Body of pancreas (tissue), 4 donors: ENCODE measurements at places on chromosomes 3 and 15.
A peak's percentile ranks its signal among the peaks of the same experiment; 100 is the strongest.

DNA sequence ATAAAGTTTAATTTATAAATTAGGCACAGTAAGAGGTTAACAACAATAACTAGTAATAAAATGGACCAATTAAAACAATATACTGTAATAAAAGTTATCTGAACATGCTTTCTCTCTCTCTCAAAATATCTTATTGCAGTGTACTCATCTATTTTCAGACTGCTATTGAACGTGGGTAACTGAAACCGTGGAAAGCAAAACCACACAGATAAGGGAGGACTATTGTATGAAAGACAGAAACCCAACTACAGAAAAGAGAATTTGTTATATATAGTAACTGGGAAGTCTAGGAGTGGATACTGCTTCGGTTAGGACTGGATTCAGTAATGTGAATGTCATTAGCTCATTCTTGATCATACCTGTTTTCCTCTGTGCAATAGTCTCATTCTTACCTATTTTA is 119.3 kb upstream of the DAZL start:
- DNase-seq: no peak

DNA sequence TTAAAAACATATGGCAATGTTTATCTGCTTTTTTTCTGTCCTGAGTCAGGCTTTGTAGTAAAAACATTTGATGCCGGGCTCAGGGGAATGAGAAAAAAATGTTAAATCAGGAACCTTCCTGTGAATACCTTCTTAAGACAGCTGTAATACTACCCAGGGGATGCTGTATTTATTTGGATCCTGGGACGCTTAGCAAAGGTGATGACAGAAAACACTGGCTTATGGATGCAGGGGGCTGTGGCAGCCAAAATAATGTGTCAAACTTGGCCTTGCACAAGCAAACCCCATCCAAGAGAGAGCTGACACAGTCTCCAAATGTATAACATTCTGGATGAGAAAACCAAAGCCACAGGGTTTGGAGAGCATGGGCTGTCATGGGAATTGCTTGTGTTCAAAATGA is 438.2 kb upstream of the PROK2 start:
- no peak for DNase-seq

DNA sequence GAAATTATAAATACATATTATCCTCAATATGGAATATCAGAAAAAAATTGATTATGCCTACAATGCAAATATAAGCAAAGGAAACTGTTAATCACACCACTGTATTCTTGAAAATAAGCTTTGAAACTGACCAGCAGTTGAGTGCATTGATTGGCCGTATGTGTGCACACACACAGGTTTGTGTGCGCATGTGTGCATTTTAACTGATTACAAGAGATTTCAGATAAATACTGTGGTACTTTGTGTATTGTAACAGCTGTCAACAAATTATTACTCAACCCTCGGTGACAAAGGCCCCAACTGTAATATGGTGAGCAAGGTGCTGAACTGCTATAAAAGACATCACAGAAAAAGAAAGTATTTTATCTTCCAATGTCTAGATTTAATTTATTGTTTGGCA is 1238.9 kb upstream of the ALCAM start:
- no peak for DNase-seq

GRCh38 chr3:58874248-58874741 is 175.5 kb downstream of the CFAP20DC start:
- no peak for DNase-seq

GRCh38 chr3:62558549-62559112 is 185.3 kb upstream of the FEZF2 start:
- no peak for DNase-seq

GRCh38 chr3:20527368-20527767 is 341.4 kb upstream of the SGO1 start:
- DNase-seq: no peak

GRCh38 chr3:57815036-57815435 is 58.9 kb downstream of the SLMAP start:
- DNase-seq: no peak

GRCh38 chr3:77460326-77460725 is 420.4 kb downstream of the ROBO2 start:
- DNase-seq: no peak

GRCh38 chr15:86347245-86347644 is 267.6 kb downstream of the AGBL1 start:
- DNase-seq: no peak

GRCh38 chr3:179541596-179541995 is 21.1 kb upstream of the ACTL6A start:
- no peak for DNase-seq

GRCh38 chr15:63000706-63001105 is 41.8 kb upstream of the TPM1 start:
- no peak for DNase-seq

- no peak for DNase-seq
Measured at GRCh38 chr15:50055332-50055731, 63.7 kb downstream of the ATP8B4 start.

DNA sequence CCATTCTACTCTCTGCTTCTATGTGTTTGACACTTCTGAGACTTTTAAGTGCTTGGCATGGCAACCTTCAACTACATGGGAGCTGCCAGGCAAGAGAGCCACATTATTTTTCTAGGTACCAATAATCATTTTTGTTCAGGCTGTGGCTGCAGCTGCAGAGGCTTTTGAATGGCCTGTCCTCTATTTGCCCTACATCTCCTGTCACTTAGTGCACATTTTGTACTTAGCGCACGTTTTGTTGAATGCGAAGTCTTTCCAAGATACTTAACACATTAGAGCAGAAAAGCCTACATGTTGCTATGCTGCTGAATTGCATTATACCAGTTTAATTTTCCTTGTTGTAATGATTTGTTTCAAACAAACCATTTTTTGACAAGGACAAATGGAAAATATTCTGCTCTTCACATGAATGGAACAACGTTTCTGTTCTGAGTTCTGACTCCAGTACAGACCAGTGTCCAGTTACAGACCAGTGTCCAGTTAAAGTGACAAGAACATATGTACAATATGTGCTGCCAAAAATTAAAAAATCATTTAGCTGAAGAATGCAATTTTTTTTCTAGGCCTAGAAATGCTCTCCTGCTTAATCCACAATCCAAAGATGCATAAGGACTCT is 113.9 kb downstream of the ABI3BP start:
- no peak for DNase-seq

DNA sequence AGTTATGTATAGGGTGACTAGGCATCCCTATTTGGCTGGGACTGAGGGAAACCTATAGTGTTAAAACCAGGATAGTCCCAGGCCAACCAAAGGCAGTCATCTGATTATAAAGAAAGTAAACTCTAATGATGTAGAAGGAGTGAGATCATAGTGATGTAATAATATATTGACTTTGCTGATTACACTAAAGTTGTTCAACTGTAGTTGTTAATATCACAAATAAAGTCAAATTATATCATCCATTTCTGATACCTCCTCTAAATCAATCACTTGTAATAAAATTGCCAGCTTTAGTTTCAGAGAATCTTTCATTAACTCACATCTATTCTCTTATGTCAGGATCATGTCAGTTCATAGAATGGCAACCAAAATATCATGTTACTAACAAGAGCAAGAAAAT is 98.6 kb downstream of the FOXB1 start:
- DNase-seq: no peak

DNA sequence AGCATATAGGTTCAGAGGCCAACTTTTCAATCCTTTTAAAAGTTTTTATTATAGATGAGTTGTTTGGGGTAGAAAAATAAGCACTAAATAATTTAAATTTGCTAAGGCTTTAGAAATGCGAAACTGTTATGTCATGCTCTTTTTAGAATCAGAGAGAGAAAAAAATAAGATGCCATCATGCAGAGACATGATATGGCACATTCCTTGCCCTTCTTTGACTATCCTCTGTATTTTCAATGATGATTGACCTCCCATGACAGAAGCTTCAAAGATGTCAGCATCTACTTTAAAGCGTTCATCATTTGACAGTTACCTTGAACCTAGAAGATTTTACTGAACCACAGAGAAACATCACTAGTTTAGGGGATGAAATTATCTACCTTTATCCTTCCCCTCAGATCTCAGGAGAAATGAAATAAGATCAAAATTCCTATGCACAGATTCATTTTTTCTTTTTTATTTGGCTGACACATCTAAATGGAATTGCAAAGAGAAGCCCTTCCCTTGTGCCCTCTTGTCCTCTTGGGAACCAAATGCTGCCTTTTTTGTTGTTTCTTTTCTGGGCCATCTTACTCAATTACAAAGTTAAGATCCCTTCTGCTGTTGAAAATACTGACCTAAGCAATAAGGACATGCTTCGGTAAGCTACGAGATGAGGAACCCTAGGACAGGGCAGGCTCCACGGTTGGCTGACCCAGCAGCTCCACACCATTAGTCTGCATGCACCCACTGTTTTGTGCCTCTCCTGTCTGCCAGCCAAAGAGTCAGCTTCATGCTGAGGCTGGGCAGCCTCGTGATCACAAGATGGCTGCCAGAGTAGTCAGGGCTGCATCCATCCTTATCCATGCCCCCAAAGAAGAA is 289.7 kb upstream of the TPM1 start:
- DNase-seq: no peak

- DNase-seq: peak; percentile 79
Measured at GRCh38 chr3:149512073-149512782, 37.7 kb downstream of the TM4SF4 start.

GRCh38 chr15:82158811-82159210 is 103.7 kb downstream of the EFL1 start:
- DNase-seq: no peak

DNA sequence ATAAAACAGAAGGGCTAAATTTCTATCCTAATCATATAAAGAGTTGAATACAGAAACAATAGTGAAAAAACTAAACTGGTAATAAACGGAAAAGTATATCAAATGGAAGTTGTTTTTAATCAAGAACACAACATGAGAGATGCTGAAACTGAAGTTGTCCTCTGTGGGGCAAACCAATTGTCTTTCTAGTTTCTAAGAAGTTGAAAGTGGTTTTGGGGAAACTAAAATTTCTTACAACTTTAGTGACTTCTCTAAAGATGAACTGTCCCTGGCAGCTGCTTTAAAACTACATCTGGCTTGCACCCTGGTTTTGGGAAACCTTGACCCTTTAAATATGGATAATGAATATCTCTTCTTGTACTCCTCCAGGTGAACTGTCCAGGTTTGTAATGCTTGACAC is 155.6 kb downstream of the ADAM10 start:
- DNase-seq: no peak

DNA sequence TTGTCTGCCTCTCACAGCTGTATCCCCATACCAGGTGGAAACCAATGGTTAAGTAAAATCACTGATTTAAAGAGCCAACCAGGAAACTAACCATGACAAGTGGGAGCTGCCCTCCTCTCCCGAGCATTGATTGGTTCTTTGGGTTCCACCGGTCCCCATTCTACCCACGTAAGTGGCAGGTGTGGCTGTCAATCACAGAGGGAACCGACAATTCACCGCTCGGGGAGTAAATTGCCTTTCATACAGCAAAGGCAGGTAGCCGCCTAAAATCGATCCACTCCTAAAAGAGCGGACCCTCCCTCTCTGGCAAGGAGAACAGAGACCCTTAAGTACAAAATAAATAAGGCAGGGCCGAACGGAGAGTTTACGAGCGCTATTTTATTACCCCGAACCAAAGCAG is 1.2 kb downstream of the ERC2 start:
- peak; percentile 92 for DNase-seq

DNA sequence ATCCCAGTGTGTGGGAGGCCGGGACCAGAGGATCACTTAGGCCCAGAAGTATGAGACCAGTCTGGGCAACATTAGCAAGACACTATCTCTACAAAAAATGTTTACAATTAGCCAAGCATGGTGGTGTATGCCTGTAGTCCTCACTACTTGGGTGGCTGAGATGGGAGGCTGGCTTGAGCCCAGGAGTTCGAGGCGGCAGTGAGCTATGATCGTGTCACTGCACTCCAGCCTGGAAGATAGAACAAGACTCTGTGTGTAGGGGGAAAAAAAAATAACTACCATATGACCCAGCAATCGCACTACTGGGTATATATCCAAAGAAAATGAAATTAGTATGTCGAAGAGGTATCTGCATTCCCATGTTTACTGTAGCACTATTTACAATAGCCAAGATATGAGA is 22.6 kb downstream of the RYK start:
- no peak for DNase-seq

DNA sequence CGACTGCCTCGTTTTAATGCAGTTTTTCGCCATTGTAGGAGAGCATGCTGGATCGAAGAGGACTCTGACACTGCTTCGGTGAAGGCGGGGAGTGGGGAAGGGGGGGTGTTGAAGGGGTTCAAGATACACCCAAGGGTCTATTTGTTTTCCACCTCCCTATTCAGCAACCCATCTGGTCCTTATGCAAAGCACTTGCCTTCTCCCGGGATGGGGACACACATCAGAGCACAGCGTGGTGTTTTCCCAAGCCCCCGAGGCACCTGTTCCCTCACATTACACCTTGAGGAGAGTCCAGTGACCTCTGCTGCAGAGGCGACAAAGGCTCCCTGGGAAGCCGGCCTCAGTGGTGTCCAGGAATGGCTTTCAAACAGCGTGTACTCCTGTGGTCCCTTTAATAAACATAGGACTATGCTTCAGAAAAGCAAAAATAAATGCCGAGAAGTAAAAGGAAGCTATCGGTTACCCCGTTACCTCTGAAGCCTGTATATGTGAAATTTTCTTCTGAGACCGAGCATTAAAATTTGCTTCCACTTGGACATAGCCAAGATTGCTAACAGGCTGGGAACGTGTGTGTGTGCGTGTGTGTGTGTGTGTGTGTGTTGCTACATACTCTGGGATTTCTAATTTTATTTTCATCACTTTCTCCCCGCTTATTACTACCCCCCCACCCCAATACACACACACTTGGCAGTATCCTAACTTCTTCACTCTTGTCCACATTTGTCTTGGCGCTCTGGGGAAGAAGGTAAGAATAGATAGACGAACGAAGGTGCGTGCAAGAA is 53.2 kb downstream of the CCDC54 start:
- DNase-seq: no peak

DNA sequence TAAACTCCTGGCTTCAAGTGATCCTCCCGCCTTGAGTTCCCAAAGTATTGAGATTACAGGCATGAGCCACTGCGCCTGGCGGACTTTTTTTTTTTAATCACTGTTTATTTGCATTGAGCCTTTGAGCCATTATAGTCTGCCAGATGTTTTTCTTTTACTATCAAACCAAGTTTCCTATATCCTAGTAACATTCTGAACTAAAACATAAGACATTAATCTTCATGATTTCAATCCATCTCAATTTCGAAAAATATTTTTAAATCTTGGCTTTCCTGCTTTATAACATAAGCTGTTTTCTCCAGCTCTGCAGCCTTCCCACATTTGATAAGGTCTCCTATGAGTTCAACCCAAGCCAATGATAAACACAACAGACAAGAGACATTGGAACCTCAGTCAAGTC is 75.4 kb downstream of the UMPS start:
- no peak for DNase-seq

DNA sequence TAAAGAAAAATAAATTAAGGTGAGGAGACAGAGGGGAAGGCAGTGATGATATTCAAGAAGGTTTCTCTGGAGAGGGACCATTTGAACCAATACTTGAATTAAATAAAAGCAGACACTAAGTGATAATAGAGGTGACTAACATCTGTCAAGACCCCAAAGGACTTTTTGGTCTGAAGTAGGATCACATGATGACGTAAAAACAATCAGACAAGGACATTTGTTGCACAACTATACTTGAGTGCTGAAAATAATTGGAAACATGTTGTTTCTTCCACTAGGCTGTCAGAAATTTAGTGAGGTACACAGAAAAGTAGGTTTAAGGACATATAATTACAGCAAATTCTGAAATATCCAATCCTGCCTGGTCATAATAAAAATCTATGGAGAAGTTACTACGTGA is 179.5 kb downstream of the WNT5A start:
- no peak for DNase-seq

GRCh38 chr15:75947092-75947491 is 43.4 kb downstream of the FBXO22 start:
- no peak for DNase-seq

GRCh38 chr3:117892431-117892841 is 1142.2 kb downstream of the IGSF11 start:
- no peak for DNase-seq
